ENCODE measurements at places on chromosomes 6 and 20.

DNA sequence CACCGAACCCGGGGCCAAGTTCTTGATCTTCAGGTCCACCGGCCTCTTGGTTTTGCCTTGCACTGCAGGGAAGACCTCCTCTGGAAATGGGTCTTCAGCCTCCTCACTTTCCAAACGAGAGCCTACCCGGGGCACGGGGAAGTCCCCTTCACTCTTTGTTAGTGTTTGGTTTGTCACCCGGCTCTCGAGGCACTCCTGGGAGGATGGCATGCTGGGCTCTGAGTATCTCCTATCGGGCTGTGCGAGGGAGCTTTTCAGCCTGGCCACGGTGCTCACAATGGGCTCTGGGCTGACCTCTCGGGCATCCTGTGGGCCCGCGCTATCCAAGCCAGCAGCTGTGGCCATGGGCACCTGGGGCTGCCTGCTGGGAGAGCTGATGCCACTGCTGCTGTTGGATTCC, 8.1 kb downstream of the TAGAP start:
- no peak for DNase-seq

- DNase-seq: no peak
Measured at GRCh38 chr6:164034602-164035140, 620.2 kb downstream of the QKI start.

GRCh38 chr6:169587975-169588374, 113.9 kb downstream of the WDR27 start:
- DNase-seq: no peak

DNA sequence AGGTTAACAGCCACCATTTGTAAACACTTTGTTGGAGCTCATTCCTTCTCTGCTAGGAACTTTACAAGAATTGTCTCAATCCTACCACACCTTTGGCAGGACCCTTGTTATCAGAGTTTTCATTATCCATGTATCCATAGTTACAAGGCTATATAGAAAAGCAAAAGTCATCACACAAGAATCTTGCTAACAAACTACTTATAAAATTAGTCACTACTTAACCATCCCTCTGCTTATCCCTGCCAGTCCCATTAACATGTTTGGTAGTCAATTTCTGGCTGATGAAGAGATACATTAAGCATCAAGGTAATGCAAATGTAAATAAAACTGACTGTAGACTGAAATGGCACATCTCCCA, 10.4 kb downstream of the ZSWIM3 start:
- no peak for DNase-seq

DNA sequence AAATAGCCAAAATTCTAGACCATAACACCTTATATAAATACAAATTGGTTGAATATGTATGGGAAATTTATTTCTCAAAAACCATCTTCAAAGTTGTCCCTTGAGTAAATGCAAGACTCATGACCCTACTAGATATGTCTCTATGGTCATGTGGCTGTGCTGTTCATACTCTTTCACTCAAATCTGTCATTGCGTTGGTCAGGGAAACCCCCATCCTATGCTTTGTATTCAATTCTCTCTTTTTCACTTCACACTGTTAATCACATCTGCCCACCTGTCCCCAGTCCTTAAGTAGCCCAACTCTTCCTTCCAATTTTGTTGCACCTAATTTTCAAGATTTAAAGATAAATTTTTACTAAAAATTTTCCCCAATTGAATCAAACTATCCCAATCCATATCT, 51.0 kb downstream of the RPS12 start:
- DNase-seq: no peak

DNA sequence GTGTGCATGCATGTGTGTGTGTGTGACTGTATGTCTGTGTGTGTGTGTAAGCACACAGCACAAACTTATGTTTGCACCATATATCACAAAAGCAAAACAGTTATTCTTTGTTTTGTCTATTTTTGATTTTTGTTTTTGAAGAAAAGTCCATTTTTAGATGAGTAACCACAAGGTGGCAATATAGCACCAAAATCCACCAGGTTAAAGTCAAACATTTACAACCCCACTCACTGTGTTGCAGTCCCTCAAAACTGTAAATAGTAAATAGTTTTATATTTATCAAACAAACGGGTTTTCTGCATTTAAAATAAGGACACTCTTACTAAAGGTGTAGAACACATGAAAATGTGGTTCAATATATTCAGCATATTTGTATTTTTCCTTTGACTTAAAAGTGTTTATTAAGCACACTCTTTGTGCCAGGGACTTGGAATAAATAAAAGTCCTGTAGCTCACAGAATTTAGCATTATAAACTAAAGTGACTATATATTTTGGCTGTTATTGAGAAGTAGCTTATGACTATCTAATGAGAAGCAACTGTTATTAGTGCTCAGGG, 118.5 kb downstream of the GFRAL start:
- peak; percentile 8 for DNase-seq
